ENCODE measurements at places on chromosomes 6 and 20.

DNA sequence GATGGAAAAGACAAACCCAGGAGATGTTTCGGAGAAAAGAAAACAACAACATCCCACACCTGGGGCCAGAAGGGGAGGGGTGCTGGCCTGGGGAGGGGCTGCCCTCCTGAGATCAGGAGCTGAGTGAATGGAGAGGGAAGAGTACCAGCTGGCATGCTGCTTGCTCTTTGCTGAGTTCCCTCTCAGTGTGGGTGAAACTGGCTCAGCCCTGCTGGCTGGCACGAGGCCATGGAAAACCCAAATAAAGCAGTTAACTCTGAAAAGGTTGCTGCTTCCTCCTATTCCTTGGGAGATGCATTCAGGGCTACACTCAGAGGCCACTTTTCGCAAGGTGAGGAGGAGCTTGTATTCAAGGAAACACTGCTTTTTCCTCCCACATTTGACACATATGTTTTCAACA is 8.0 kb upstream of the KCNK16 start:
- no peak for DNase-seq

- no peak for DNase-seq
These were observed 105.6 kb downstream of the ZDHHC14 start for GRCh38 chr6:157486572-157486971.

DNA sequence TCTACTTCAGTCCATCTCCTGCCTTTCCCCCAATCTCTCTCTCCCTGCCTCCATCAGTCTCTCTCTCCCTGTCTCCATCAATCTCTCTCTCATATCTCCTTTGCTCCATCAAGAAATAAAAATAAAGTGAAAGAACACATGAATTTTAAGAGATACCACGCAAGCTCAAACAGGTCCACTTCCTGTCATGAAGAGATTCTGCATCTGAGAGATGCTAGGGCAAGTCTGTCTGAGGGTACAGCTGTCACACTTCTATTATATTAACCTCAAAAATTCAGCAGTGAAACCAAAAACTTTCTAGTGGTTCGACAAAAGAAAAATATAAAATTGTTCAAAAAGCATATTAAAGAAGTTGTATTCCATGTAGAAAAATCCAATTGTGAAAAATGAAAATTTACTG is 296.8 kb upstream of the RSPO3 start:
- no peak for DNase-seq

GRCh38 chr20:52422574-52423336 is 231.2 kb upstream of the ZFP64 start:
- no peak for DNase-seq

- no peak for DNase-seq
These were observed 101.5 kb downstream of the LCA5 start for GRCh38 chr6:79435746-79436145.

DNA sequence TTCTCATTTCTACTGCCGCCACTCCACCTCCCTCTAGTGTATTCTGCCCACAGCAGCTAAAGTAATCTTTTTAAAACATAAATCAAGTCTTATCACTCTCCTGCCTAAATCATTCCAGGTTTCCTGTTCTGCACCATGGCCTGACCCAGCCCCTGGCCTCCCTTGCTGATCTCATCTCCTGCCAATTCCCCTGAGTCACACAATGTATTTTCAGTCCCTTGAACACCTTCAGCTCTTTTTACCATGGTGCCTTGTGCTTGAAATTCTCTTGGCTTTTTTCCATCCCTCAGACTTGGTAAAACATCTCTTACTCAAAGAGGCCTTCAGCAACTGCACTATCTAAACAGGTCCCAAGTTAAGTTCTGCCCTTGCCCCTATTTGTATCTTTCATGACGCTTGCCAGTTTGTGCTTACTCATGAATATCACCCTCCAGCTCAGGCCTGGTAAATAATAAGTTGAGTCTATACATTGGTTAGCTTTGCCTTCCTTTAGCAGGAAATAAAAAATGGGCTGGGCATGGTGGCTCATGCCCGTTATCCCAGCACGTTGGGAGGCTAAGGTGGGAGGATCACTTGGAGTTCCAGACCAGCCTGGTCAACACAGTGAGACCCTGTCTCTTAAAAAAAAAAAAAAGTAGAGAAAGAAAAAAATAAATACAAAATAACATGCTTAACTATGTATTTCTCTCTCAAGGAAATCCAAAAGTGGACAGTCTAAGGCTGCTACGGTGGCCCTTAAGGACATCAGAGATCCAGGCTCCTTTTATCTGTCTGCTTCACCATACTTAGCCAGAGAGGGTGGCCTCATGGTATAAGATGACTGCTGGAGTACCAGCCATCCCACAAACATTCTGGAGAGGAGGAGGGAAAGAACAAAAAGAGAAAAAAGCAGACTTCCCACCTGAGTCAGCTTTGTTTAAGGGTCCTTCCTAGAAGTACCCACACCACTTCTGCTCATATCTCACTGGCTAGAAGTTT is 62.2 kb downstream of the ARFGEF2 start:
- DNase-seq = no peak
